NCI-H1436 treated with DMSO at 0.1 percent for 48 hours (cell line): ENCODE measurements at places on chromosomes 2 and 18.

- no peak for DNase-seq
These were observed 31.3 kb downstream of the NCK2 start for GRCh38 chr2:105775809-105776559.

GRCh38 chr2:23745726-23746105 lies 181.2 kb downstream of the ATAD2B start:
- no peak for DNase-seq

DNA sequence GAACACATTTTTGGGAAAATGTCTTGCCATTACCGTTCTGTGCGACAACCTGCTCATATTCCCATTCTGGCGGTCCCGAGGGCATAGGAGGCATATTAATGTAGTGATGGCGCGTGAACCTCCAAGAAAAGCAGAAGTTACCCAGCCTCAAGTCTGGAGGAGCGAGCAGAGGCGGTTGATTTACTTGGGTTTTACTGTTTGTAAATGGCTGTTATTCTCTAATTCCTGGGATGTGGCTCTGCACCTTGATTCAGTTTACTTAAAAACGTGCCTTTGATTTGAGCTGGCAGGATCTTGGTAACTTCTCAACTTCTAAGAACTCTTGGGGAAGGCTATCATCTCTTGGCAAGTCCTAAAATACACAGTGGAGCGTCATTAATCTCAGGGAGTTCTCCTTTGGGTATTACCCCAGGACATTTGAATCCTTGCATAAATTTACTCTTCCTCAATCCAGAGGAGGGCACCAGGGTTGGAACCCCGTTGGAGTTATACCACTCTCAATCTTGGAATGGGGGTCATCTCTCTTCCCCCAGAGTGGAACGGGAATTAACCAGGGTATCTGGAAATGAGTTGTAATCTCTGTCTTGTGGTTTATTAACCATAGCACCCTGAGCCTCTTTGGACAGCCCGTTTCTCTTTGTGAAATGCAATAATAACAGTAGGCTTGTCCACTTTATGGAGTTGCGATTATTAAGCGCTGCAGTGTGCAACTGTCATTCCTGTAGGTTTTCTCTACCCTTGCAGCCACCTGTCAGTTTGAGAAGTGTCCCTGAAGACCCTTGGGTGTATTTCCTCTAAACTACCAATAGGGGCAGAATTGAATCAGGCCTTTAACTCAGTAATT lies 2.1 kb downstream of the HK2 start:
- peak; percentile 28 for DNase-seq

- DNase-seq: no peak
These were observed 35.4 kb upstream of the EN1 start for GRCh38 chr2:118882693-118883336.

DNA sequence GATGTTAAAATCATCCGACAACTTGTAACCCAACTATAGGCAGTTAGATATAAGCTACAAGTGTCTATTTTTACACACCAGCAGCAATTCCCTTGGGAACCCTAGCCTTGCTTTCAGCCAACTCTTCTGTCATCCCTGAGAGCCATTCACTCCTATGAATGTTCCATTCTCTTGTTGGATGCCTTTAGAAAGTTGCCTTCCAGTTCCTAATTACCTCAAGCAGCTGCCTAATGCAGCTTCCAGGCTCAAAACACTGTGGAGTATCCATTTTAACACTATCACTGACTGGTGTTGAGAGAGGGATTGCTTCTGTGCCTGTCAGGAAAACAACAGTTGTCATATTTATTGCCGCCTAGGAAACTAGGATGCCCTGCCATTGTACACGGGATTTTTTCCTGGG lies 402.0 kb upstream of the ACVR2A start:
- no peak for DNase-seq

DNA sequence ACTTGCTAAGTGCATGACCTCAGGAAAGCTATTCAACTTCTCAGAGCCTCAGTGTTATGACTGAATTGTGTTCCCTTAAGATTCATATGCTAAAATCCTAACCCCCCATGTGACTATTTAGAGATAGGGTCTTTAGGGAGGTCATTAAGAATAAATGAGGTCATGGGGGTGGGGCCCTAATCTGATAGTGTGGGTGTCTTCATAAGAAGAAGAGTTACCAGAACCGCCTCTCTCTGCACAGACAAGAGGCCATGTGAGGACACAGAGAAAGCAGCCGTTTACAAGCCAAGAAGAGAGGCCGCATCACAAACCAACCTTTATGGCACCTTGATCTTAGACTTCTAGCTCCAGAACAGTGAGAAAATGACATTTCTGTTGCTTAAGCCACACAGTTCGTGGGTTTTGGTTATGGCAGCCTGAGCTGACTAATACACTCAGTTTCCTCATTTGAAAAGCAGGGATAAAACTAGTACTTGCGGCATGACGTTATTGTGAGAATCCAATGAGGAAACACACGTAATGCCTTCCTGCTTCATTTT lies 9.9 kb downstream of the SH2D6 start:
- DNase-seq: no peak

GRCh38 chr2:134070281-134070741 lies 183.6 kb upstream of the MGAT5 start:
- DNase-seq: no peak

- DNase-seq: no peak
These were observed 253.5 kb downstream of the NCKAP5 start for GRCh38 chr2:133314795-133315194.
